ENCODE measurements at places on chromosomes 5 and 9.

- DNase-seq = no peak
Measured at GRCh38 chr9:4814913-4815312, 22.2 kb downstream of the RCL1 start.

DNA sequence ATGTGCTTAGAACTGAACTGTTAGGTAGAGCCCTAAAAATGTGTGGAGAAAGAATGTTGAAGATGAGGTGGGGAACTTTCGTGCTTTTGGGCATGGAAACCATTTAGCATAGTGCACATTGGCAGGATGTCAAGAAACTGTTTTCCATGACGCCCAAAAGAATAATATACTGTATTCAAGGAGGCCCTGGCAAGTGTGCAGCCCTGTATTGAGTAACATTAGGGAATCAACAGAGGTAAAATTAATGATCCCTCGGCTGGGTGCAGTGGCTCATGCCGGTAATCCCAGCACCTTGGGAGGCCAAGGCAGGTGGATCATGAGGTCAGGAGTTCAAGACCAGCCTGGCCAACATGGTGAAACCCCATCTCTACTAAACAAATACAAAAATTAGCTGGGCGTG lies 20.9 kb upstream of the PLIN2 start:
- DNase-seq = no peak

DNA sequence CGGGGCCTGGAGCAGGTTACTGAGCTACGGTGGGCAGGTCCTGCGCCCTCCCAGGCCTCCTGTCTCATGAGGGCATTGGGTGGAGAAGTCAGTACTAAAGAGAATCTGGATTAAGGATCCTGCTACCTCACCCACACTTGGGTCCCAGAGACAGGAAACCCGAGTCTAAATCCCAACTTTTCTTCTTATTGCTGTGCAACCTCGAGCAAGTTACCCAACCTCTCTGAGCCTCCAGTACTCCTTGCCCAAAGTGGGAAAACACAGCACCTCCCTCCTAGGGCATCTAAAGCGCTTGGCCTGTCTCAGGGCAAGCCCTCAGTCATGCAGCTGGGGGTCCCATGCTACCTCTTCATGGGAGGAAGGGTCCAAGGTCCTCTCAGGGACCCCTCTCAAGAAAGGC lies 28.2 kb downstream of the ASS1 start:
- no peak for DNase-seq

GRCh38 chr5:170750791-170751190 lies 32.7 kb upstream of the GABRP start:
- no peak for DNase-seq

- no peak for DNase-seq
Measured at GRCh38 chr9:95103871-95104580, 213.5 kb downstream of the FANCC start.

GRCh38 chr9:132539096-132539495 lies 43.3 kb upstream of the BARHL1 start:
- DNase-seq = no peak

- DNase-seq = no peak
Measured at GRCh38 chr5:85651731-85652130, 966.0 kb upstream of the COX7C start.

DNA sequence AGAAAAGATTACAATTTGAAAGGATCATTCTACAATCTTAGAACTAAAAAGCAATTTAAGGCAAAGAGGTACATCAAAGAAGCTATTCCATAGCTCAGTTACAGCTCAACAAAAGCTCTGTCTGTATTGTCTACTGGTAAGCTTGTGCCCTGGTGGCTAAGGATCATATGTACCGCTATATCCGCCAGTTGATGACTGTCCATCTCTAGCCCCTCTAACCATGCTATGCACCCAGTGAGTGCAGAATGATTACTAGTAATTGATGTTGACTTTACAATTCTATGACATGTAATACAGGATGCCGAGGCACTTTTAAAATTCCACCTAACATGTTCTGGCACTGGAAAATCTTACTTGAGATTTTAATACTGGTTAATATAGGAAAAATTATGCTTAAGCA lies 13.1 kb downstream of the LOX start:
- DNase-seq = no peak
